Left hindlimb (tissue), 1 donor: ENCODE measurements at places on chromosomes 2 and 18.

DNA sequence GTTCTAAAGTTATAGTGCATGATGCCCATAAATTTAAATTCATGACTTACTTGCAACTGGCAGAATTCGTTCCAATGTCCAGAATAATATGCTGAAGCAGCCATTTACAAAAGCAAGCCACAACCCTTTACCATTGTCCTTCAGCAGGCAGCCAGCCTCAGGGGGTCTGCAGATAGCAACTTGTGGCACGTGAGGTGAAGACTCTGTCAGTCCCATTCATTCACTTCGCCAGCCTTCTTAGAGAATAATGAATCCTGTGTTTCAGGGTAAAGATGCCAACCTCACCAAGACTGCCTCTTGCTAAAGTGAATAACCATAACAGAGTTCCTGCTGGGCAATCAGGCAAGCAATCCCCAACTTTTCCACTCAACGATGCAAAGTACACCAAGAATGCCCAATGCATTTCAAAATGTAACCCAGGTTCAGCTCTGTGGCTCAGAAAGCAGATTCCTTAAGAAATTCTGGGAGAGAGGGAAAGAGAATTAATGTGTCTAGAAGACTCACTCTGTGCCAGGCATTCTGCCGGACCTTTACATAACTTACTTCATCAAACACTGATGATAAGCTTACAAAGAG, 315.4 kb downstream of the NCKAP5 start:
- DNase-seq, result no peak

DNA sequence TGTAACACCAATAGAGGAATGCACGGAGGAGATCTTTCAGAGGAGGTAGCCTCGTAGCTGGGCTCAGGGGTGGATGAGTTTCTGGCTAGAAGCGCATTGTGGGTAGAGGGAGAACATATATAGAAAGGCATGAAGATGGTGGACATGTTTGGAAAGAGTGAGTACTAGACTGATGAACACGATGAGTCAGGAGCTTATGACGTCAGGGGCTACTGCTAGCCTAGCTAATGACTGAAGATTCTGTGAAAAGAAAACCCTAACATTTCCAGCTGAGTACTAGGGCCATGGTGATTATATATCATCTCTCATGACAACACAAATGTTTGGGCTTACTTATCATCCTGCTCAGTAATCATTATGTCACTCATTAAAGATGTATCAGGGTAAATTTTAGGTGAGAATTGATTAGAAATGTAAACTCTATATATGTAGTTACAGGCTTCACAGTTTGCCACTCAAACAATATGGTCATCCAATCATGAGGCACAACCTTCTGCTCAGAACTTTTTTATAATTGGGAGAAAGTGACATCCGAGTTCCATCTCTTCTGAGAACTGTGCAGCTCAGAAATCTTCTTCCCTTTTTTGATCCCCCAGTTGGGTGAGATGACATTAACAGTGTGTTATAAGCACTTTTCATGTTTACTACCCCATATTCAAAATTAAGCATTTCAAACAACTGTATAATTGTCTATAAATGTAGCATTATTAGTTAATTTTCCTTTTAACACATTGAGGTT, 22.2 kb upstream of the IL1RN start:
- no peak for DNase-seq

DNA sequence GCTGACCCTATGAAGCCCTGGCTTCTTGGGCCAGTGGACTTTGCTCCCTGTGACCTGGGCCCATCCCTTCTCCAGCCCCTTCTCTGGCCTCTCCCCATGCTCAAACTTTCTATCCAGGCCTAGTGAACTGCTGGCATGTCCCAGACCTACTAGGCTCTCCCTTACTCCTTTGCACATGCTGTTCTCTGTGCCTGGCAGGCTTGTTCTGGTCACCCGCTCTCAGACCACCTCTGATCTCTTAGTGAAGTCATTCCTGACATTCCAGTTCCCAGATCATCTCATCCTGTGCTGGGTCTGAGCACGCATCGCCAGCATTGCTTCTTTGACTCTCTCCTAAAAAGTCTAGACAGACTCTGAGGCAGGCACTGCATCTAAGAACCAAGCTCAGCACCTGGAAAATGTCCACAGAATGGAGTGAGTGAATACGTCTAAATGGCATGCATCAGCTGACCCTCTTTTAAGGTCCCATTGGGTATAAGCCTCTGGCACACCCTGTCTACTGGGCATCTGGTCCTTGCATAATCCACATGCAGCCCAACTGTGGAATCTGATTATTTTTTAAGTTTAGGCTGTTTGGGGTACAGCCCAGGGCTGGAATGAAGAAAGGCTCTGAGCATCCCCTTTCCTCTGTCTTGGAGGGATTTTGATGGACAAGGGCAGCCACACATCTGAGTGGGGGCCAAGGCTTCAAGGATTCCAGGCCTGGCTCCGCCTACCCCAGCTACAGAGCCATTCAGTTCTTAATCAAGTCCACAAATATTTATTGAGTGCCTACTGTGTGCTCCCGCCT, 130.6 kb upstream of the HAAO start:
- peak; percentile 55 for DNase-seq

GRCh38 chr2:128504246-128505149, 185.8 kb upstream of the HS6ST1 start:
- DNase-seq, result no peak

DNA sequence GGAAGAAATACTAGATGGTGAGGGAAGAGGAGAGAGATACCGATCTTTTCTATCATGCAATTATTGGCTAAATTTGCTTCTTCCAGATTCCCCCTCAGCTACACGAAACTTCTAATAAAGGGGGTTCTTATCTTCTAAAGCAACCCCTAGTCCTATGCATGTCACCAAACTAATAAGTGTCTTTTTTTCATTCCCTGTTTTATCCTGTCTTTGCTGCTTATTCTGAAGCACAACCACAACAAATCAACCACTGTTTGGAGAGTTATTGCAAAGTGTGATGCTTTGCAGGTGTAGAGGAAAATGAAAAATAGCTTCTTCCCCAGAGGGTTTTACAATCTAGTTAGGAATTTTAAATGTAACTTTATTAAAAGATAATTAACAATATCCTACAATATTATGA, 60.8 kb downstream of the EML4 start:
- no peak for DNase-seq

DNA sequence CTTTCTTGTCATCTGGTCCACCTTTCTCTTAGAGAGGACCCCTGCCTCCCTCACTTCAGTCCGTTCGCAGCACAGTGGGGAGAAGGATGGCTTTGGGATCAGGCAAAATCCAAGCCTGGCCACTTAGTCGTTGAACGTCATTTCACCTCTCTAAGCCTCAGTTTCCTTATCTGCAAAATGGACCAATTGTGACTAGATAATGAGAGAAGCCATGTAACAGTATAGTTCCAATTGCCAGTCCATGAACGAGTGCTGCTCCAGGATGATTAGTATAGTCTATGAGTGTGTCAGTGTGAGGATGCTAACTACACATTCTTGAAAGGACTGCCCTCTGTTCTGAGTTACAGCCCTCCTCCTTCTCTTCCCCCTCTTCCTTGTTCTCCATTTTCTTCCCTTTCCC, 1.1 kb downstream of the INHA start:
- no peak for DNase-seq

- DNase-seq, result no peak
Observed at GRCh38 chr2:216082805-216083204, 1.1 kb downstream of the TMEM169 start.

- no peak for DNase-seq
Observed at GRCh38 chr18:75656035-75656434, 228.5 kb upstream of the SMIM21 start.

GRCh38 chr2:56191617-56192016, 7.8 kb downstream of the CCDC85A start:
- no peak for DNase-seq

DNA sequence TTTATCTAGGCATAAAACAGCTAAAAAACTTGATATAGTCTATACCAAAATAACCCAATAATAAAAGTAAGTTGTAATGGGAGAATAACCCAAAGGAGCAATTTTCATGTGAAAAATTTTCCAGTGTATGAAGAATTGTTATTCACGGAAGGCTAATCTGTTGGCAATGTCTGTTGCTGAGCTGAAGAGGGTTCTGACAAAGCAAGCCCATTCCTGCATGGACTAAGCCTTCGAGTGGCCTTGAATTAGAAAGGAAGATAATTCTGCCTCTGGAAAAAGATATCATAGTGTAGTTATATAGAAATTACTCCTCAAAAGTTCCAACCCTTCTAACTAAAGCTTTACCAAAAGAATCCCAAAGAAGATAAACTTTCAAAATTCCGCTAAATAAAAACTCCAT, 101.5 kb downstream of the MAP2 start:
- no peak for DNase-seq

- no peak for DNase-seq
Observed at GRCh38 chr2:121483021-121483420, 47.7 kb upstream of the RNU4ATAC start.

DNA sequence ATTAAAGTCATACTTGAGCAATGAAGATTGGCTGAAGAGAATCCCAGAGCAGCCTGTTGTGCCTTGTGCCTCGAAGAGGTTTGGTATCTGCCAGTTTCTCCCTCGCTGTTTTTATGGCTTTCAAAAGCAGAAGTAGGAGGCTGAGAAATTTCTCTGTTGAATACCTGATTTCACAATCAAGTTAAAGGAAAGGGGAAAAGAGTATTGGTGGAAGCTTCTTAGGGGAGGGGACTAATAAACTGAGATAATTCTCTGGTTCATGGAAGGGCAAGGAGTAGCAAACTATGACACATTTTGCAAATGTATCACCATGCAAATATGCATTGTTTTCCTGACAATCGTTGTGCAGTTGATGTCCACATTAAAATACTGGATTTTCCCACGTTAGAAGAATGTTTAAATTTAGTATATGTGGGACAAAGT, at the start of gene IL1B:
TSS of gene IL1B (minus strand) at position 85 of the 423 bp plus-strand sequence. CDS start 550 bp downstream, outside the sequence.
- no peak for DNase-seq

DNA sequence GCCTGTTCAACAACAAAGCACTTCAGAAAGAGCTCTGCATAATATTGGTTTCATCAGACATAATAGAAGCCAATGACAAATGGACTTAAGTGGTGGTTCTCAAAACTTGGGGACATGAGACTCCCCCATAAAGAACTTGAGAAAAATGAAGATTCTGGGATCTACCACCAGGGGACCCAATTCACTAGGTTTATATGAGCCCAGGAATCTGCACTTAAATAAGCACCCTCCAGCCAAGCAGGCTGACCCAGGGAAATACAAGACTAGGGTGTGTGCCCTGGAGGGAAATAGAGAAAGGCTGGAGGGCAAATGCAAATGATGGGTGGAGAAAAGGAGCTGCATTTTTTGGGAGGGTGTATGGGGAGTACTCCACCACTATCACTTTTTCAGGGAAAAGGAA, 52.5 kb downstream of the SATB2 start:
- no peak for DNase-seq

GRCh38 chr2:237650455-237650850, 23.1 kb downstream of the LRRFIP1 start:
- DNase-seq, result no peak

- peak; percentile 55 for DNase-seq
Observed at GRCh38 chr2:9950521-9951271, 797 bp upstream of the GRHL1 start.

DNA sequence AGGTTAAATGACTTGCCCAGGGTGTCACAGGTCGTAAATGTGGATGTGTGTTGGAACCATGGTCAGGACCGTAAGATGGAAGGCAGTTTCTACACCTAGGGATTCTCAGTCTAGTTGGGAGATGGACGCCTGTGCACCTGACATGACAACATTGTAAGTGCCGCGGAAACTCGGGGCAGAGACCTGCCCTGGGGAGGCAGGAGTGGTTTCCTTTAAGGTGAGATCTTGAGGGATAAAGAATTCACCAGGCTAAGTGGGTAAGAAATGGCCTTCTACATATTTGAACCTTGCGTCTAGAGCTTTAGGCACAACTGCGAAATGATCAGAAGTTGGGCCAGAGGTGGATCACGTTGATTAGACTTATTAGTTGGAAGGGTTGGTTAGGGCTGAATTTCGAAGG, 1.6 kb downstream of the DGKD start:
- DNase-seq, result no peak

DNA sequence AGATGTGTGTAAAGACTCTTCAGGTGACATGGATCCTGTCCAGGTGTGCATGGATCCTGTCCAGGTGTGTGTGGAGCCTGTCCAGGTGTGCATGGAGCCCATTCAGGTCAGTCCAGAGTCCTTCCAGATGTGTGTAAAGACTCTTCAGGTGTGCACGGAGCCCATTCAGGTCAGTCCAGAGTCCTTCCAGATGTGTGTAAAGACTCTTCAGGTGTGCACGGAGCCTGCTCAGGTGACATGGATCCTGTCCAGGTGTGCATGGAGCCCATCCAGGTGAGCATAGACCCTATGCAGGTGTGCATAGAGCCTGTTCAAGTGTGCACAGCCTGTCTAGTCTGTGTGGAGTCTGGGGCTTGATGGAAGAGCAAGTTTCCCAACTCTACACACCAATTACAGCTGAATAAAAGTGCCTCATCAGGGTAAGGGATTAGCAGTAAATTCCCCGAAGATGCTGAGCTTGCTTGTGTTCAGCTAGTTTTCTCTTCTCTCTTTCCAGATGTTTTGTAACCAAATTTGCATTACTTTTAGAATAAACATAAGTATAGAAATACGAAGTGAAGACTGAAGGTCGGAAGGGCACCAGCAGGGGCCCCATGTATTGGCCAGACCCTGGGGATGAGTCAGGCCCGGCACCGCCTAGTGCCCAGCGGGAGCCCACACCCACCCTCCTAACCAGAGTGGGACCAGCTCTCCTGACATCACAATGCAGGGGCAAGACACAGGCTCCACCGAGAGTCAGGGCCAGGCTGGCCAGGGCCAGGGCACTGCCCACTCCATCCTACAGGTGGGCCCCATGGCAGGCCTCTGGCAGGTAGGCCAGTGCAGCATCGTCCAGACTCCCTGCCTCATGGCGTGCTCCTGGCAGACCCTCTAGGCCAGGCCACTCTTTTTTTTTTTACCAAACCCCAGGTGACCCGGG, 38.6 kb upstream of the GPC1 start:
- no peak for DNase-seq

- no peak for DNase-seq
Observed at GRCh38 chr2:46175419-46175818, 121.8 kb upstream of the EPAS1 start.

- no peak for DNase-seq
Observed at GRCh38 chr2:152826581-152827279, 108.3 kb downstream of the ARL6IP6 start.

DNA sequence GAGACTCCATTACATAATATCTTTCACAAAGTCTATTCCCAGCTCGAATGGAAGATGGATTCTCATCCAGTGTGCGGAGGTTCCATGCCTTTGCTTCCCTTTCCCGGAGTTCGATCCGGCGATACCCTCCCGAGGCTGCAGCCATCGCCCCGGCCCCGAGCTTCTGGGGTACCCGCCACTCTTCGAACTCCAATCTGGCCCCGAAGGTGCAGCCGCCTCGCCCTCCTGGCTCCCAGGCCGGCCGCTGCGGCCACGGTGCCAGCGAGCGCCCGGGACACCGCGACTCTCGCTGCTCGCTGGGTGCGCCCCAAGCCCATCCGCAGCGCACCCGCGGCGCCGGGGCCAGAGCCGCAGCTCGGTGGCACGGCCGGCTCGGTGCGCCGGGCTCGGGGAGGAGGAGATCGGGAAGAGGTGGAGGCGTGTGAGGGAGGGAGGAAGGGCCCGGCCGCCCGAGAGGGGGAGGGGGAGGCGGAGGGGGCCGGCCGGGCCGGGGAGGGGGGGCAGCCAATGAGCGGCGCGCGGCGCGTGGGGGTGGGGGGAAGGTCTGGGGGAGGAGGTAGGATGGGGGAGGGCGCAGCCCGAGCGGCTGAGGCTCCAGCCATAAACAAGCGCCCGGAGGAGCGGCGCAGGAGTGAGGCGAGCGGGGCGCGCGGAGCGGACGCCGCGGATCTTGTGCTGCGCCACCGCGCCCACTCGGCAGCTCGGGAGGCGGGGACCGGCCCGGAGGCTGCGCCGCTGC, at the start of gene CRIM1:
TSS of gene CRIM1 (plus strand) at position 628 of the 739 bp plus-strand sequence. CDS start 515 bp downstream, outside the sequence.
- DNase-seq, result peak; percentile 94

- no peak for DNase-seq
Observed at GRCh38 chr18:28030458-28030857, 146.5 kb downstream of the CDH2 start.
